ENCODE measurements at places on chromosomes 7 and 10.

DNA sequence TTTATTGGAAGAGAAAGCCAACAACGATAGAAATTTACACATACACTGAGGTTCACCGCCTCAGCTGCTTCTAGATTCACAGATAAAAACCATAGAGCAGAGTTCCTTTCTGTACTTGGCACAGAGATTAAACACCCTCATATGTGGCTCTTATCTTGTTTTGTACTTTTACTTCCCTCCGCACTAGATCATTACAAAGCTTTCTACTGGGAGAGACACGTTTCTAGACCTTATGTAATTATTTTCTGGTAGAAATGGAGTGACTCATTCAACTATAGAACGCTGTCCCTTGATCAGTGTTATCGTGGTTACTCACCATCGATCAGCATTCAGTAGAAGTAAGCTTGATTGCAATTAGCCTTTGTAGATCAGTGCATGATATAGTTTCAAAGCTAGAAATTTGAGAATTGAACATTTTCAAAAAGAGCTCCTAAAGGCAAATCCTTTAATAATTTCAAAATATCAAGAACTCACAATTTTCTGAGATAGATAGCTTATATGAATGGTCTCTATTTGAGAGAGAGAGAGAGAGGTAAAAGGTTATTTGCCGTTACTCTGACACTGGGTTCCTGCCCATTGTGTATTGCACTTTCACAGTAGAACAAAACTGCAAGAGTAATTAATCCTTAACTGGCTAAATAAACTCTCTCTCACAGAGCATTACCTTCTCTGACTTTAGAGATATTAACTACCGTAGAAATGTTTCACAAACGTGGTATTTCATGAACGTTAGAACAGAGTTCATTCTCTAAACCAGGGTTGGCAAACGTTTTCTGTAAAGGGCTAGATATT is 26.1 kb upstream of the DNAJC1 start:
- no peak for DNase-seq

GRCh38 chr10:44902941-44903545 is 8.1 kb upstream of the TMEM72 start:
- DNase-seq = no peak

GRCh38 chr10:99927721-99928280 is 81.9 kb downstream of the DNMBP start:
- no peak for DNase-seq

GRCh38 chr7:82126576-82126975 is 317.0 kb downstream of the CACNA2D1 start:
- no peak for DNase-seq

GRCh38 chr10:103232131-103232673 is 13.5 kb upstream of the RPEL1 start:
- DNase-seq = no peak

DNA sequence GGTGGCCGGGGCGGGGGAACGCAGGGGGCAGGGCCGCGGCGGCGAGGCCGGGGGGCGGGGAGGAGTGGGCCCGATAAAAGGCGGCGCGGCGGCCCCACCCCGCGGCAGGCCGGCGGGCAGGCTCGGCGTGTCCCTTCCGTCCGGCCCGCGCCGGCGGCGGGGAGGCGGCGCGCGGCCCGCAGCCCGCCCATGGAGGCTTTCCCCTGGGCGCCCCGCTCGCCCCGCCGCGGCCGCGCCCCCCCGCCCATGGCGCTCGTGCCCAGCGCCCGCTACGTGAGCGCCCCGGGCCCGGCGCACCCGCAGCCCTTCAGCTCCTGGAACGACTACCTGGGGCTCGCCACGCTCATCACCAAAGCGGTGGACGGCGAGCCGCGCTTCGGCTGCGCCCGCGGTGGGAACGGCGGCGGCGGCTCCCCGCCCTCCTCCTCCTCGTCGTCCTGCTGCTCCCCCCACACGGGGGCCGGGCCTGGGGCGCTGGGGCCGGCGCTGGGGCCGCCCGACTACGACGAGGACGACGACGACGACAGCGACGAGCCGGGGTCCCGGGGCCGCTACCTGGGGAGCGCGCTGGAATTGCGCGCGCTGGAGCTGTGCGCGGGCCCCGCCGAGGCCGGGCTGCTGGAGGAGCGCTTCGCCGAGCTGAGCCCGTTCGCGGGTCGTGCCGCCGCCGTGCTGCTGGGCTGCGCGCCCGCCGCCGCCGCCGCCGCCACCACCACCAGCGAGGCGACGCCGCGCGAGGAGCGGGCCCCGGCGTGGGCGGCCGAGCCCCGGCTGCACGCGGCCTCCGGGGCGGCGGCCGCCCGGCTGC is at the start of gene NANOS1:
Gene NANOS1 (plus strand): TSS at position 102 of the 808 bp plus-strand sequence. CDS start 88 bp downstream, at position 190.
- DNase-seq = no peak

GRCh38 chr10:18278181-18278580 is 138.0 kb downstream of the CACNB2 start:
- no peak for DNase-seq

- peak; percentile 92 for DNase-seq
These were observed 729 bp downstream of the DNAJB6 start for GRCh38 chr7:157337316-157338149.

DNA sequence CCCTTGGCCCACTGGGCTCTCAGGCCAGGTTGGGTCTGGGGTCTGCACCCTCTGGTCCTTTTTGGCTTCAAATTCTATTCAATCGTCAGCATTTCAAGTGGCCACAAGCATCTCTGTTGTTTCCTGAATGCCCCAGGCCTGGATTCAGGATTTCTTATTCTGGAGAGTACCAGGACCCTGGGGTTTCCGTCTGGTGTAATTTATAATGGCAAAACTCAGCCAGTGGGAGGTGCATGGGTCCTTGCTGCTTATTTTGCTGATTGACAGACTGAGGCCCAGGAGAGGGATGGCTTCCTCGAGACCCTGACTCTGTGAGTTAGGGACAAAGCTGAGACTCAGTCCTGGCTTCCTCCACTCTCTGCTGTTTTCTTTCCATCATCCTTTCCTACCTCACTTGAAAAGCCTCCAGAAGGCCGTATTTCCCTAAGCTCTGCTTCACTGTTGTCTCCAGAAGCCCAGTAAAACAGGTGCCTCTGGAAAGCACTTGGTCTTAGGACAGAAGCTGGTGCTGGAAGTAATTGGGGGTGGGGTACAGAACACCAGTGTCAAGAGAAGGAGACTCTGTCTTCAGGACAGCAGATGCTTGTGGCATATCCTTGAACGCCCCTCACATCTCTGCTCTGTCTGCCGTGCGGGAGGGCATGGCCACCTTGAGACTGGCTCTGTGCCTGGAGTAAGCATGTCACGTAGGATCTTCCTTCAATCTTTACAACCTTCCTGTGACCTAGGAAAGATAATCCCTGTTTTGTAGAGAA is 39.4 kb upstream of the SH2D4B start:
- no peak for DNase-seq

DNA sequence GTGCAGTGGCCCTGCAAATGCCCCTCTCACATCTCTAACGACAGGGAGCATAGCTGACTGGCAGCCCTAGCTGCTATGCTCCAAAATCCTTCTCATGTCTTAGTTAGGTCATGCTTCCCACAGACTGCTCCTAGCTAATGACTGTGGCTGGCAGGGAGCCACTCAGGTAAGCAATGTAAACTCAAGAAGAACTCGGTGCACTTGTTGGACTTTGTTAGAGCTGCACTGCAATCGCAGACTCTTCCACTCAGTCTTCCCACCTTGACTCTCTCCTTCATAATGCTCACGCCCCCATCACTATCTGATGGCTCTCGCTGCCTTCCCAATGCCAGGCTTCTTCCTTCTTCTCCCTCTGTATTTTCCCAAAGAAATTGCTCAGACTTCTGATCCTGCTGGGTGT is 24.0 kb downstream of the OR9A2 start:
- DNase-seq = no peak

DNA sequence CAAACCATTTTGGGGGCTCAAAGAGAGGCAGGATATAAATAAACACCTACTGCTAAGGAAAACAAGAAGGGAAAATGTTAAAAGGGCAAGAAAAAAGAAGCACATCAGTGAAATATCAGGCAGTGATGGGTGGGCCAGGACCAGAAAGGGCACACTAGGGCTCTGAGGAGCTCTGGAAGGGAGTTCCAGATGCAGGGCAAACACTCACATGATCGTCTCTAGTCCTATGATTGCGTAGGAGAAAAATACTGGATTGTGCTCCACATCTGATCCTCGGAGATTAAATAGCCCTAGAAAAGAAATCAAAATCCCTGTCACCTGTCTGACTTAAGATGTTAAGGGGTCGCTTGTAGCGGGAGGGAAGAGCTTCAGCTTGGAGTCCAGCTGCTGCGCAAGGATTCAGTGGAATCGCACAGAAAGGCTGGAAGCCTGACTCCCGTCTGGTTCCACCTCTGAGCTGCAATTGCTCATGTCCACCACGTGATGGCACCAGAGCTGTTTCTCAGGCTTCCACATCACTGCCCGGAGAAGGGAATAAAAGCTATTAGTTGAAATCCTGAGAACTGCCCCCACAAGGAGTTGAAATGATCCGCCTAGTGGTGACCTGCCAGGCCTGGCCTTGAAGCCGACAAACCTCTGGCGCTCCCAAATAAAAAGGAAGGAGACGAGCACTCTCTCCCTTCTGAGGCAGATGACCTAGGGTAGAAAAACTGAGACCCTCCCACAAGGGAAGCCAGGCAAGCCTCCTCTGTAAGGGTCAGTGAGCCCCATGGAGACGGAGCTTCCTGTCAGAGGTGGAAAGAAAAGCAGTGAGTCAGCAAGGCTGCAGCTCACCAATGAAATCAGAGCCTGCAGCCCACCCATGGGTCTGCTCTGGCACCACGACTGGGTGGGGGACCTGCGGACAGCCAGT is 39.2 kb downstream of the XPNPEP1 start:
- DNase-seq = peak; percentile 92

GRCh38 chr7:30616318-30616717 is 21.6 kb downstream of the GARS1 start:
- no peak for DNase-seq

- DNase-seq = no peak
These were observed 161.7 kb downstream of the TNS3 start for GRCh38 chr7:47420122-47420780.

DNA sequence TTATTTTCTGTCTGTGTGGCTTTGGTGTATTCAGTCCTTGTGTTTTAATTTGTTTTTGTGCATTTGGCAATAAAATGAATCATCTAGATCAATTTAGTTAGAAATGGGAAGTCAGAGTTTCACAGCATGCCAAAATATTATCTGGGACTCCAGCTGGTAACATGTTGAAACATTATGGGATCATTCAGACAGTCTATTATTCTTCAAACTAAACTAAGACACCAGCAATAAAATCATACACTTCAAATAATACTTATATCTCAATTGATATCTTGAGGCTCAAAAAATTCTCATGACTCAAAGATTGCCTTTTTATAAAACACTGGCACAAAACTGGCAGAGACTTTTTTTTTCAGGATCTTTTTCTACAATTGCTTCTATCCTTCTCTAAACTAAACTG is 5.8 kb upstream of the RP9 start:
- no peak for DNase-seq

GRCh38 chr10:11961771-11962170 is 80.8 kb downstream of the UPF2 start:
- no peak for DNase-seq

GRCh38 chr7:159125955-159126270 is 18.8 kb downstream of the VIPR2 start:
- no peak for DNase-seq

- DNase-seq = no peak
These were observed 148.1 kb downstream of the PCLO start for GRCh38 chr7:83014546-83014945.

- no peak for DNase-seq
These were observed 340.3 kb downstream of the CXCL12 start for GRCh38 chr10:44044549-44044948.

DNA sequence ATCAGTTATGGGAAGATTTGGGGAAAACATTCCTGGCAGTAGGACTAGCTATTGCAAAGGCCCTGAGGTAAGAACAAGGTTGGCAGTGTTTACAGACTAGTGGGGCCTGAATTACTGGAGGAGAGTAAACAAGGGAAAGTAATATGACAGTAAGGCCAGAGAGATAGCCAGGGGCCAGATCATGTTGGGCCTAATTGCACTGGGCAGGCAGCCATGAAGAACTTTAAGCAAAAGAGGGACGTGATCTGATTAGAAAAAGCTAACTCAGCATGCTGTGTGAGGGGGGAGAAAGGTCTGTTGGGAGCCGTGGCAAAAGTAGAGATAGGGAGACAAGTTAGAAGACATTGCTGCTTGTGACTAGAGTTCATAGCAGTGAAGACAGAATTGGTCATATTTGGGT is 9.2 kb downstream of the NUP42 start:
- DNase-seq = no peak

DNA sequence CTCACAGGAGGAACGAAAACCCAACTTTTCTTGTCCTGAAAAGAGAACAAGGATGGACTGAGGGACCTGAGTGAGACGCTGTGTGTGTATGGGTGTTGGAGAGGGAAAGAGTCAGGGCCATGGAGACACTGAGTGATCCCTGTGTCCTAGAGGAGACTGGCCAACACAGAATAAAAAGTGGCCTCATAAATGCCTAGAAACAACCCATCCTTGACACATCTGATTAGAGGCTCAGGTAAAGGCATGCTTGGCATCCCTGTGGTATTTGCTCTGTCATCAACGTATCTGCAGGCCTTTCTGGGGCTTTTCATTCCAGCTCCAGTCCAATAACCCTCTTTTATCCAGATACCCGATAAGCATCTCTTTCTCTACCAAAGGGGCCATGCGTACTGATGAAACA is 86.3 kb downstream of the FGFR2 start:
- no peak for DNase-seq

Measured in GM03348 (cell line).